Esophagus squamous epithelium (tissue), 5 donors: ENCODE measurements at places on chromosomes 11 and 22.

DNA sequence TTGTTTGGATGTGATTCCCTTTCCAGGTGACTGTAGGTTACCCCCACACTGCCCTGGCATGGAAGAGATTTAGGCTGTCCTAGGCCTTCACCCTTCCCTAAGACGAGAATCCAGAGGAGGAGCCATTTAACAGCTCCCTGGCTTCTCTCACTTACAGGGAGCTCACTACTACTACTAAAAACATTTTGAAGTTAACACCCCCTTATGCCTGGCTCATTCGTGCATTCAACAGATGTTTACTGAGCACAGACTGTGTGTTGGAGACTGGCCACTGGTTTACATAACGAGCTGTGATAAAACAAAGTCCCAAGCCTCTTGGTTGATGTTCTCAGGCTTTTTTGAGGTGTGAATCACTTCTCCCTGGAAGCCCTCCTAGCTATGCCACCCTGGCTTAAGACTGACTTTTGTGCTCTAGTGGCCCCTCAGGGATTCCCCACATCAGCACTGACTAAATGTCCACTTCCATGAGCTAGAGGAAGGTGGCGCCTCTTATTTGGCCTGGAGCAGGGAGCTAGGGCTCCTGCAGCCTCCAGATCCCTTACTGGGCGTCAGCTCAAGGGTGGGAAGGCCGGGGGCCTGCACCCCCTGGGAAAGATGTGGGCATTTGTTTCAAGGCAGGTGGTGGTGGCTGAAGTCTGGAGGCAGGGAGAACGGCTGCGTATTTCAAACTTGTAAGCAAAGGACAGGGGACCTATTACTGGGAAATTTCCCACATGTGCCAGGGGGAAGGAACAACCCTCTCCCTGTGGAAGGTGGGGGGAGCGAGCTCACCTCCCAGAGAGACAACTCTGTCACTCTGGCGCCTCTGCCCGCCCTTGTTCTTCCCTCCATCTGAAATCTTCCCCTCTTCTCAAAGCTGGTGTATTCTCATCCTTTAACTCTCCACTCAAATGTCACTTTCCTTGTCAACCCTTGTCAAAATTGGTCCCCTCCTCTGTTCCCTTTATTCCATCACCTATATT is 19.4 kb upstream of the MALAT1 start:
- DNase-seq, result no peak

DNA sequence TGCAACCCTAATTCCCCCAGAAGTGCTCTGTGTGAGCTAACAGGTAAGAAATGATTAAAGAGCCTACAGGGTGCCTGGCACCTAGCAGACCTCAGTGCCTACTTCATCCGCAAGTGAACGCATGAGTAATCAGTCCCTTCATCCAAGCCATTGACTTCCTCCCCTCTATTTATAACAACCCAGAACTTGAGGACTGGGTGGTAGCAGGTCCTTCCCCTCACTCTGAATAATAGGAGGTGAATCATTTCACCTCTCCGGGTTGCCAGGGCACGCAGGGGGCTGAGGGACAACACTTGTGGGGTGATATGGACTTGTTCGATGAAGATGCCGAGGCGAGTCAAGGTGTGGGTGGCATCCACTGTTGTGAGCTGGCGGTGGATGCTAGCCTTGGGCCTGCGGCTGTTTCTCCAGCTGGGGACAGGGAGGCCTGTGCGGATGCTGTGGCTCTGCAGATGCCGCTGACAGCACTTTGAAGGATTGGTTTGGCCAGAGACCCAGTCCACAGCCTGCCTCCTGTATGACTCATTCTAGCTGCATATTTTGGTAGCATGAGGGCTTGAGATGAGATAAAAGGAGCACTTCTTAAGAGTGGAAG is 11.7 kb upstream of the SORL1-AS1 start:
- no peak for DNase-seq

GRCh38 chr22:43297270-43298061 is 45.7 kb downstream of the SCUBE1 start:
- DNase-seq, result no peak

- DNase-seq, result no peak
These were observed 16.6 kb downstream of the CYTH4 start for GRCh38 chr22:37298748-37299495.

GRCh38 chr11:70140711-70141485 is 62.2 kb upstream of the FADD start:
- DNase-seq, result no peak
